ENCODE measurements at places on chromosomes 7 and 10.

- no peak for DNase-seq
Measured at GRCh38 chr7:36054637-36055036, 98.4 kb upstream of the EEPD1 start.

DNA sequence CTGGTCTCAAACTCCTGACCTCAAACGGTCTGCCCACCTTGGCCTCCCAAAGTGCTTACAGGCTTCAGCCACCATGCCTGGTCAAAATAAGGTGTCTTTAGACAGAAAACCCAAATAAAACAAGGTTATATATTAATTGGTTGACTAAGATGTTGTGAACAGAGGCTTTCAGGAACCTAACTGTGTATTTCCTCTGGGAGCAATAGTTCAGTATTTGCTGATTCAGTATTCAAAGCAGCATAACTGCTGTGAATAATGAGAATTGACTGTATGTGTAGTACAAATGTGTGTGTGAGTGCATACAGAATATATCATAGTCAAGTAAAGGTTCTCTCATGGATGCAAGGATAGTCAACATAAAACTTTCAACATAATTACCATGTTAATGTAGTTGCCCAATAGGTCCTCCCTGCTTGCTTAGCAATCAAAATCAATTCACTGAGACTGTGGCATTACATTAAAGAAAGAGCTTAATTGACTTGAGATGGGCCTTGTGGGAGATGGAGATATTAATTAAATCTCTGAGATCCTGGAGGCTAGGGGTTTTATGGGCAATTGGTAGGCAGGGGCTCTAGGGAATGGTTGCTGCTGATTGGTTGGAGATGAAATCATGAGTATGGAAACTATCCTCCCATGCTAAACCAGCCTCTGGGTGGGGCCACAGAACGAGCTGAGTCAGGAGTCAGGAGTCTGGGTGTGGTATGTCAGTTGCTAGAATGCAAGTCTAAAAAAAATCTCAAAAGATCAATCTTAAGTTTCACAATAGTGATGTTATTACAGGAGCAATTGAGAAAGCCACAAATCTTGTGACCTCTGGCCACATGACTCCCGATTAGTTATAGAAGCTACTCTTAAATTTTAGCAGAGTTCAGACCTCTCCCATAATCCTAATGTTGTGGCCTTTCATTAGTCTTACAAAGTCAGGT lies 162.7 kb downstream of the AKR1D1 start:
- DNase-seq = no peak

- DNase-seq = peak; percentile 94
Measured at GRCh38 chr7:29285444-29285793, 90.8 kb downstream of the CHN2 start.

DNA sequence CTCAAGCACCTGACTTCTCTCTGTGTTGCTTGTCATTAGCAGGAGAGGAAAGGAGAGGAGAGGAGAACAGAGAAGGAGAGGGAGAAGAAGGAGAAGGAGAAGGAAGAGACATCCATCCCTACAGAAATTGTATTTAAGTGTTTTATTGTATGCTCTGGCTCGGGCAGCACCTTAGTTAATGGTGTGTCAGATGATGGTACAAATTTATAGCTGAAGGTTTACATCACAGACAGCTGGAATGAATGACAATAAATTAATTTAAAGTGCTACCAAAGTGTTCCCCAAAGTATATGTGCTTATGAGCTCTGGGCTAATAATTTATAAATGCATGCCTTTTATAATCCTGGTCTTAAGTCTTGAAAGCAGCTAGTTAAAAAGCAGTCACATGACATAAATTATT lies 38.1 kb upstream of the ZMIZ1 start:
- DNase-seq = no peak

DNA sequence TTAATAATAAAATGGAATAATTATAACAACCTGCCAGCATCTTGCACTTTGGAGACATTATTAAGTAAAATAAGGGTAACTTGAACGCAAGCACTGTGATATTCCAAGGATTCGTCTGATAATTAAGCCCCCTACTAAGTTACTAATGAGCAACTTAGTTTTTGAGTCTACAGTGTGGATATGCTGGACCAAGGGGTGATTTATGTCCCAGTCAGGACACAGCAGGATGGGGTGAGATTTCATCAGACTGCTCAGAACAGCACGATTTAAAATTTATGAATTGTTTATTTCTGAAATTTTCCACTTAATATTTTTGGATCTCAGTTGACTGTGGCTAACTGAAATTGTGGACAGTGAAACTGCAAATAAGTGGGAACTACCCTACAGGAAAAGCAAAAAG lies 182.8 kb upstream of the PHF14 start:
- DNase-seq = no peak

DNA sequence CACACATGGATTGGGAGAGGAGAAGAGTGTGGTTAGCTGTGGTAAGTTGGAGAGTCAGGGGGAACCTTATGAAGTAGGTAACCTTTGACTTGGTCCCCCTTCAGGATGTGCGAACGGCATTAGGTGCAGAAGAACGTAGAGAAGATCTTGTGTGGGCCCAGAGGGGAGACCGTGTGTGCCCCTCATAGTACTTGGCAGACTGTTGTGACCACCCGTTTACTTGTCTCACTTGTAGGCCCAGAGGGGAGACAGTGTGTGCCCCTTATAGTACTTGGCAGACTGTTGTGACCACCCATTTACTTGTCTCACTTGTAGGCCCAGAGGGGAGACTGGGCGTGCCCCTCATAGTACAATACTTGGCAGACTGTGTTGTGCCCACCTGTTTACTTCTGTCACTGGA lies 2.6 kb downstream of the GTPBP4 start:
- DNase-seq = no peak

- DNase-seq = no peak
Measured at GRCh38 chr10:77286531-77287508, 350.8 kb downstream of the KCNMA1 start.

- DNase-seq = no peak
Measured at GRCh38 chr7:11191574-11192220, 218.0 kb downstream of the PHF14 start.

- DNase-seq = no peak
Measured at GRCh38 chr10:67669978-67670377, 26.0 kb downstream of the CTNNA3 start.

DNA sequence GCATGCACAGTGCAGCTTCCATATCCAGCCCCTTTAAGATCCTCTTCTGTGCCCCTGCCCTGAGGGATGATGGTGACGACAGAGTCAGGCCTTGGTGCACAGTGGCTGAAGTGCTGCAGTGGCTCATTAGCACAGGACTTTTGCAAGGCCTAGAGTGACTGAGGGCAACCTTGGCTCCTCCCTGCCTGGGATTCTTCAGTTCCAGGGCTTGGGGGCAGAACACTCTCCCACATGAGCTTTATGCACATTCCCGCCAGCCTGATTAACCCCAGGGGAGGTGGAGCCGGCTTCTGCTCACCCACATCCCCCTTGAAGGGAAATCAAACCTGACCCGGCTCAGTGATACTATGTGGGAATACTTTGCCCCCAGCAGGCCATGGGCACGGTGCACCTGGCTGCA lies 253.4 kb downstream of the GALNT17 start:
- DNase-seq = no peak

GRCh38 chr10:32751582-32751981 lies 206.4 kb downstream of the ITGB1 start:
- no peak for DNase-seq

DNA sequence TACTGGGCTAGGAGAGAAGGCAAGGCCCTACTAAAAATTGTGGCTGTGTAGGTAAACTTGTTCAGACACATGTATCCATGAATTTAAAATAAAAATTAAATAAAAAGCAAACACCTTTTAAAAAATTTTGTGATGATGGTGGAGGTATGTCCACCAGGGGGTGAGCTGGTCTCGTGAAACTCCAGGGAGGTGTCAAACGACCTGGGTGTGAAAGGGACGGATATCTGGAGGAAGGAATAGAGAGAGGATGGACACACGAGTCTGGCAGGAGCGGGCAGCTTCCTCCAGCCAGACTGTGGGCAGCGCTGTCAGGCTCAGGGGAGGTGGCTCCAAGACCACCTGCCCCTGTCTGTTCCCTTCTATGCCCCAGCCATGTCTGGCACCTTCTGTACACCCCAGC lies 34.8 kb upstream of the DMBT1 start:
- DNase-seq = no peak

DNA sequence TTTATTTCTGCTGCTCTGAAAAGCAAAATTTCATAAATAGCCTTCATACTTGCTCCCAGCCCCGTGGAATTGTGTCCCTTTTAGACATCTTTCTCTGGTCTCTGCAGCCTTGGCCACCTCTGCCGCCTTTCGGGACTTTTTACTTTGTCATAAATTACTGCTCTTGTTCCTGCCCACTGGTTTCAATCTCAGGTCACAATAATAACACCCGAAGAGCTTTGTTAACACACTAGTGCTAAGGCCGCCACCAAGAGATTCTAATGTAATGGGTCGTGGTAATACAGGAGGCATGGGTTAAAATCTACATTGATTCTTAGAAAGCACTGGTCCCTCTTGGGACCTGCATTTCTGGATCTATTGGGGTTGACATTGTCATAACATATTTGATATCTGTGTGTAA lies 276.0 kb upstream of the VWC2 start:
- no peak for DNase-seq

- no peak for DNase-seq
Measured at GRCh38 chr10:132685101-132685891, 100.7 kb downstream of the NKX6-2 start.

- no peak for DNase-seq
Measured at GRCh38 chr10:112631501-112632400, 184.7 kb downstream of the VTI1A start.

DNA sequence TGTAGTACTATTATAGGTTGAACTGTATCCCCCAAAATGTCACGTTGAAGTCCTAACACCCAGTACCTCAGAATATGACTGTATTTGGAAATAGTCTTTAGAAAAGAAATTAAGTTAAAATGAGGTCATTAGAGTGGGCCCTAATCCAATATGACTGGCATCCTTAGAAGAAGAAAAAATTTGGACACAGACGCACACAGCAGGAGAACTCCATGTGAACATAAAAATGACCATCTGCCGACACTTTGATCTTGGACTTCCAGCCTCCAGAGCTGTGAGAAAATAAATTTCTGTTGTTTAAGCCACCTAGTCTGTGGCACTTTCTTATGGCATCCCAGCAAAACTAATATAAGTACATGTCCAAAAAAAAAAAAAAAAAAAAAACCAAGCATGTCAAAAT lies 225.8 kb downstream of the PARD3 start:
- no peak for DNase-seq

DNA sequence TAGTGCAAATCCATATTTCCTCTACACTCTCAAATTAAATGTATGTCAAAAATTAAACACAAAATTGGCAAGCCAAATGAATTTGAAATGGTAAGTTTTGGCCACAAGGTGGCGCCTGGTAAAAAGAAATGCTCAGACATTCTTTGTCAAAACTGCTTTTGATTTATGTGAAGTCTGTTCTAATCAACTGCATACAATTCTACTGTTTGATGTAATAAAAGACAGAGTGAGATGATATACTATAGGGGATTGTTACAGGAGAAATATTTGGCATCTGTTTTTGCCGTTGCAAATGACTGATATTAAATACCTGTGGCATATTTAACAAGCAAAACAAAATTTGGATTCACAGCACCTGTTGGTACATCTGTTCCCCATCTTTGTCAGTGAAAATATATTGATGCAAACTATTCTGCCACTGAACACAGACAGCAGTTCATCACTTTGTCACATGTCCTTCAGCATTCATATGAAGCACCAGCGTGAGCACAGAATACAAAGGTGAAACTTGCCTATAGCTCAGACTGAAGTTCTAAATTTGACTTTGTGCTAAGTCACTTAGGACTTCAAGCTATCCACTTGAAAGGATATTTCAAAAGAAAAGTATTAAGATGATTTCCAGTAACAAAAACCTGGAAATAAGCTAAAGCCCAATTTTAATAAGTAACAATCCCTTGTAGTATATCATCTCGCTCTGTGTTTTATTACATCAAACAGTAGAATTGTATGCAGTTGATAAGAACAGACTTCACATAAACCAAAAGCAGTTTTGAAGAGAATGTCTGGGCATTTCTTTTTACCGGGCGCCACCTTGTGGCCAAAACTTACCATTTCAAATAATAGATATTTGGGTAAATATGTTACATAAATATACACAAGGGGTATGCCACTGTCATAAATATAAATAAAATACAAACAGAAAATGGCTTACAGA lies 10.2 kb upstream of the CH25H start:
- no peak for DNase-seq

- DNase-seq = no peak
Measured at GRCh38 chr7:24972991-24973390, 7.0 kb downstream of the OSBPL3 start.

DNA sequence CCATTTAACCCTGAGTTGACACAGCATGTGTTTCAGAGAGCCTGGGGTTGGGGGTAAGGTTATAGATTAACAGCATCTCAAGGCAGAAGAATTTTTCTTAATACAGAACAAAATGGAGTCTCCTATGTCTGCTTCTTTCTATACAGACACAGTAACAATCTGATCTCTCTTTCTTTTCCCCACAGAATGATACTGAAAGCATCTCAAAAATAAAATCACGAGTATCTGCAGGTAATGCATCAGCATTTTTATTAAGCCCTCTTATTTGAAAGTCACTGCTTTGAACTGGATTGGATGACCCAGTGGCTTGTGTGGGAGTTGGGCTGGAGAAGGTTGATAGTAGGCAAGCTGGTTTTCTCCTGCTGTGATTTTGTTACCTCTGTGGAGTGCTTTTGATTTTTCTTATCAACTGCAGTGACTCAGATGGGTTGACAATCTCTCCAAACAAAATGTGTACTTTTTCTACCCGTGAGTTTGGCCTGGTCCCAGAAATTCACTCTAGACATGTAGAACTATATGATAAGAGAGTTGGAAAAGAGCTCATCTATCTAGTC lies 253.5 kb upstream of the PRKCQ start:
- no peak for DNase-seq

DNA sequence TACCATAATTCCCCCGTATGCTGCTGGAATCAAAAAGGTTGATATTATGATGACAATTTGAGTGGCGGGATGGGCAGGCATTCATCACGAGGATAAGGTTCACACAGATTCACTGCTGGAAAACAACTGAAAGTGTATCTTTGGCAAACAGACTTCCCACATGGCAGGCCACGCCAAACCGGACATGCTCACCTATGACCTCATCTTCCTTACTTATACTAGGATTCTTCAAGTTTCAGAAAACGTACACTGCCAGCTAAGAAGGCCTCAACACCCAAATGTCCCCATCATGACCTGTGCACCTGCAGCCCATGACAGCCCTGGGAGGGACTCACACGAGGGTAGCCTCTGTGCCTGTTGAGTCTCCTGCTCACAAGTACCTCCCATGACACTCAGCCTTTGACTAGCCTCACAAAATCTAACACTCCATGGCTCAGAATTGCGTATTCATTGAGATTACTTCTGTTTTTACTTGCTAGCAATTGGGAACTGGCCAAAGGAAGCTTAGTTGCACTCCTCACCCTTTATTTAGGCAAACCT lies 259.0 kb upstream of the GHITM start:
- no peak for DNase-seq

GRCh38 chr10:117933036-117933435 lies 113.7 kb downstream of the RAB11FIP2 start:
- no peak for DNase-seq

GRCh38 chr7:70935854-70936253 lies 196.1 kb upstream of the GALNT17 start:
- no peak for DNase-seq

- DNase-seq = no peak
Measured at GRCh38 chr7:128860158-128861073, 2.2 kb upstream of the ATP6V1F start.

GRCh38 chr7:36284456-36285090 lies 105.1 kb upstream of the ANLN start:
- no peak for DNase-seq
